ENCODE measurements at places on chromosomes 6 and 20. TPM values are rescaled to one million over a fixed set of nuclear protein-coding genes. Genes with fewer than 3 reads are reported as not detected.

Gene OLIG3
- not detected for total RNA-seq

Gene LPA
- total RNA-seq: not detected

Gene GPSM3
- 6.9 TPM for total RNA-seq

Gene TMEM244
- not detected for total RNA-seq

Gene ELOVL2
- not detected for total RNA-seq

Gene COL12A1
- total RNA-seq: 1.4 TPM

Gene COL21A1
- 1.2 TPM for total RNA-seq

Gene CLVS2
- total RNA-seq: not detected

Gene C20orf96
- total RNA-seq: 1.7 TPM

Gene AGPAT4
- 11.6 TPM for total RNA-seq

Gene TRAPPC3L
- total RNA-seq: under 0.01 TPM

Gene CDSN
- under 0.01 TPM for total RNA-seq

Gene LHFPL5
- not detected for total RNA-seq

Gene IP6K3
- total RNA-seq: not detected

Gene SLC35D3
- not detected for total RNA-seq

Gene DEFB119
- total RNA-seq: not detected

Gene MCM9
- 11.8 TPM for total RNA-seq

Gene TMEM151B
- not detected for total RNA-seq

Gene SLC2A10
- total RNA-seq: 5.4 TPM

Gene CPNE5
- 5.0 TPM for total RNA-seq

Gene RIPPLY2
- 0.51 TPM for total RNA-seq

Gene DDX43
- 1.3 TPM for total RNA-seq

Gene RAET1L
- total RNA-seq: not detected

Gene APCDD1L
- not detected for total RNA-seq

Gene TCP1
- total RNA-seq: 296 TPM

Gene RHAG
- total RNA-seq: not detected

Gene HNF4A
- total RNA-seq: not detected

Gene HSPA1A
- total RNA-seq: 81.8 TPM

Gene RIMS1
- total RNA-seq: 21.2 TPM

Gene RUNX2
- not detected for total RNA-seq

Gene TCP11
- 0.13 TPM for total RNA-seq

Gene SLC35F1
- under 0.01 TPM for total RNA-seq

Gene HLA-DQA2
- total RNA-seq: not detected

Gene GJA10
- not detected for total RNA-seq

Gene COL9A1
- total RNA-seq: not detected

Gene ADTRP
- total RNA-seq: 0.38 TPM

Gene TNXB
- 0.90 TPM for total RNA-seq

Gene SLC17A2
- total RNA-seq: not detected

Gene CTAGE9
- not detected for total RNA-seq

Gene LGSN
- not detected for total RNA-seq

Gene NHSL1
- 48.5 TPM for total RNA-seq
